ENCODE measurements at places on chromosomes 7 and 10.
A peak's percentile ranks its signal among the peaks of the same experiment; 100 is the strongest.

- no peak for DNase-seq
These were observed 4.2 kb upstream of the ACSL5 start for GRCh38 chr10:112369495-112370423.

DNA sequence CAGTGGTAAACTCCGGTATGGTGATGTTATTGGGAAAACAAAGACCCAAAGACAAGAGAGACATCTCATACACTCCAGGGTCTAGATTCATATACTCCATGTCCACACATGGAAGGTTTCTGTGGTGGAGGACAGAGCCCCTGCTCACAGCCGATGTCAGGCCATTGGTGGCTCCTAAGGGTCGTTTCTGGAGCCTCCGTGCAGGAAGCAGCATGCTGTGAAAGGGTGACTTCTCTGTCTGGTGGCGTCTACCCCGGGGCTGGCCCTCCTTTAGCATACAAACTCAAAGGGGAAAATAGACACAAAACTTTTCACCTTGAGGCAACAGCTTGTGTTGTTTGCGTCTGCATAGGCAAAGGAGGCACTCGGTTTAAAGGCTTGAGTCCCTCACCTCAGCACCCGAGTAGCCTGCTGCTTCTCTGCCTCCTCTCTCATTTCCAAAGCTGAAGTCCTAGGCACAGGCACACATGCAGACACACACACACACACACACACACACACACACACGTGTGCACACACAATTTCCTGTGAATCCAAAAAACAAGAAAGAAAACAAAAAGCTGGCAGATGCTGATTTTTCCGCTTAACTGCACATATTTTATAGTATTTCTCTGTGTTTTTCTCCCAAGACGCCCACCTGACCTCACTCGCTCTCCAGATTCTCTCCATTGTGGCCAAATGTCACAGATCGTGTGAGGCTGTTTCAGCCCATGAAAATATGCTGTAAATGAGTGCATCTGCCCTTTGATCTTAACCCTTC lies 601.4 kb upstream of the MGMT start:
- no peak for DNase-seq

DNA sequence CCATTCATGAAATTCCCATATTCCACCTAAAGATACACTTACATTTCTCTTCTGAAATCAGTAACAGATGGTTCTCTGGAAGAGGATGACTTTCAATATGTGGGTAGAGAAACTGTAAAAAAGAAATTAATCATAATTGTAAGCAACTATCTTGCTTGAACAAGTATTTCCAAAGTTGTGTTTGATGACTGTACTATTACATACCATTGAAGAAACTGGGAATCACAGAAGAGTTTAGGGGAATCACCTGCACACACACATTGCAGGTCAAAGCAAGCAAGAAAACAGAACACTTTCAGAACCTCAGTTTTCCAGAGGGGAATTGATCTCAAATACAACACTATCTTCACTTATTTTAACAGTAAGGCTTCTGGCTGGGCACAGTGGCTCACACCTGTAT lies 33.6 kb downstream of the GSAP start:
- DNase-seq: no peak

- DNase-seq: no peak
These were observed 65.1 kb upstream of the NEBL start for GRCh38 chr10:20962165-20962564.

GRCh38 chr7:3980300-3980643 lies 679.2 kb downstream of the SDK1 start:
- DNase-seq: no peak

- DNase-seq: peak; percentile 84
These were observed 1.7 kb upstream of the SPACDR start for GRCh38 chr7:100465702-100466311.

DNA sequence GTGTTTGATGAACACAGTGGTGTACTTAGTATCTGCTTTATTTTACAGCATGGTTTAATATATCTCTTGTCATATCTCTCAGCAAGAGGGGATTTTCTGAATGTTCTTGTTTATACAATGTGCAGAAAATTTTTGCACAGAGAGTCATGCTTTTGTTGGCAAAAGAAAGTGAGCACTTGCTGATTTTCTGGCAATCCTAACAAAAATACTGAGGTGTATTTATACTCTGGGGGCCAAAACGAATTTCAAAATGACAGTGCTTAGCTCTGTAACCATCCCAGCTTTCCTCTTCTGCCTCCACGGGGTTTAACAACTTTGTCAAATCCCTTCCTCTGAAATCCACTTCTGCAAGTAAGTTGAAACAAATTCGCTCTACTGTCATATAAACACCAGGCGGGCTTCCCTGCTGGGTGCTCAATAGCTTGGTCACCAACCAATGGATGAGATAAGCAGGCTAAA lies 169.2 kb downstream of the NOC3L start:
- no peak for DNase-seq

GRCh38 chr7:50282813-50283605 lies 21.5 kb upstream of the IKZF1 start:
- DNase-seq: no peak

DNA sequence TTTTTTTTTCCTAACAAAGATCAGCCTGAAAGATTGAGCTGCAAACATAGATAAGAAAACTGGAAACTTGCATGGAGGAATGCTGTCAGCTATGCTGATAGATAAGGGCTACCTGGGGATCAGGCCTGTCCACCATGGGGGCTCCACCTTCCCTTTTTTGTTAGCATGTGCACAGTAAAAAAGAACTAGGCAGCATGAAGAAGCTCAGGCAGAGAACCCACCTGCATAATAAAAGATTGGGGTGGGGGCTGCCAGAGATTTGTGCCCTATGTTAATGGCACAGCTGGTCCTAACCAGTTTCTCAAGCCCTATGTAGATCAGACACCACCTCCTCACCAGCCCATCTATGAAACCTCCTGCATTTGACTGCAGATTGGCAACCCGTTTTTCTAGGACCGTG lies 45.4 kb upstream of the CACNB2 start:
- no peak for DNase-seq

- no peak for DNase-seq
These were observed 91.6 kb downstream of the COBL start for GRCh38 chr7:51224811-51225595.

- DNase-seq: no peak
These were observed 515.4 kb upstream of the FZD8 start for GRCh38 chr10:36157486-36157885.

DNA sequence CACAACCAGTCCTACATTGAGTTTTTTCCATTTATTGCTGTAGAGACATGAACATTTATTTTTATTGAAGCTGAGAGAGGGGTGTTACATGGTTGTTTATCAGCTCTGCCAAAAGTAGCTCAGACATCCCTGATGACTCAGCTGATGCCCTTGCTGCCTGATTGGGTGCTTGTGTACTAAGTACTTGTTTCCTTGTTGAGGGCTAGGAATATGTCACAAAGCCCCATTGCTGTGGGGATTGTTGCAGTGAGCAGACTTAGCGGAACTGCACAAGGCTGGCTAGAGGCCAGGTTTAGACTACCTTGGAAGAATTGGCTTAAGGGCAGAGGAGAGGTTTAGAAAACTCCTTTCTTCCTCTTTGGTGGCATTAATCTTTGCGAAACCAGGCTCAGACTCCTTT lies 110.6 kb downstream of the AUTS2 start:
- DNase-seq: peak; percentile 75

GRCh38 chr7:23721456-23721855 lies 11.4 kb downstream of the STK31 start:
- no peak for DNase-seq

DNA sequence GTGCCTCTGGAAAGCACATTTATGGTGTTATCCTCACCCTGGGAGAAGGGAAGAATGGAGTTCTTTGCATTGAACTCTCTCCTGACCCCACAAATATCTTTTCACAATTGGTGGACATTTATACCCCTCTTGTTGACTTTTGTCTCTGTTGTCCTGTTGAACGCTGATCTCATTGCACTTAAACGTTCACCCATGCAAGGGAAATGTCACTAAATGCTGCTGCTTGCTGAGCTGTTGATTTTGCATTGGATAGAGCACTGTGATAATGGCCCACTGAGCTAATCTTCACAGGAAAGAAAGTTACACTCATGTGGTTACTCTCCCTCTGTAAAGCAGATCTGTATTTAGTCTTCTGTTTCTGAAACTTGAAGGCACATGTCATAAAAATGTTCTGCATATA lies 133.4 kb downstream of the FZD1 start:
- no peak for DNase-seq

DNA sequence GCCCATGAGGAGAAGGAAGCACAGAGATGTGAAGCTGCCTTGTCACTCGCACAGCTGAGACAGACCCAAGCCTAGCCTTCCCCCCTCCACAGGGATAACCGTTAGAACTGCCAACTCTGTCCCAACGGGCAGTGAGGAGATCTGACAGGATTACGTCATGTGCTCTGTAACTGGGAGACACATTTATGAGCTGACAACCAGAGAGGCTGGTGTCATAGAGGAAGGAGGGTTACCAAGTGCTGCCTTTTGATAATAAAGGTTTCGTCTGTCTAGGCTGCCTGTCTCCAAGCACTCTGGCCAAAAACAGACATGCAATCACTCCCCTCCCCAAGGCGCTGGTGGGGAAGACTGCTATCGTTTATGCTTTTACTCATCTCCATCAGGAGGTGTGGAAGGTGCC lies 165.9 kb downstream of the PLXNA4 start:
- DNase-seq: peak; percentile 55

GRCh38 chr7:102866535-102867215 lies 46.1 kb upstream of the LRRC17 start:
- DNase-seq: no peak

DNA sequence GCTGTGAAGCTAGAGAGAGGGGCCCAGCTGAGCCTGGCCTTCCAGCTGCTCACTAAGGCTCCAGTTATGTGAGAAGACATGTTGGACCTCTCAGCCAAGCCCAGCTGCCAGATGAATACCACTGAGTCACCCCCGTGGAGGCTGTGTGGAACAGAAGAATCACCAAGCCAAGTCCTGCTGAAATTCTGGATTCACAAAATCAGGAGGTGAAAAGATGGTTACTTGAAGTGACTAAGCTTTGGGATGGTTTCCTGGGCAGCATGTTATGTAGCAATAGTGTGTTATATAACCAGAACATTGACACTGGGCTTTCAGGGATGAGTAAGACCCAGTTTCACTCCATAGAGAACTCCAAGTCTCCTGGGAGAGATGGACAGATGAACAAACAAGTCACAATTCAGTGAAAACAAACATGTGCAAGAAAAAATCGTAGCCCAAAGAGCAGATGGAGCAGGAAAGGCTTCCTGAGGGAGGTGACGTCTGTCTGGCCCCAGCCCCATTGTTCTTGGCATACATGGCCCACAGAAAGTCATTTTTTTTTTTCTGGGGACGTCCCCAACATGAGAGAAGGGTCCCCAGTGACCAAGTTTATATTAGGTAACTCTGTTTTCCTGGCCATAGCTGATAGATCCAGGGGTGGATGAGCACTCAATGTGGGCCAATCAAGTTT lies 64.1 kb upstream of the PDZD8 start:
- no peak for DNase-seq

DNA sequence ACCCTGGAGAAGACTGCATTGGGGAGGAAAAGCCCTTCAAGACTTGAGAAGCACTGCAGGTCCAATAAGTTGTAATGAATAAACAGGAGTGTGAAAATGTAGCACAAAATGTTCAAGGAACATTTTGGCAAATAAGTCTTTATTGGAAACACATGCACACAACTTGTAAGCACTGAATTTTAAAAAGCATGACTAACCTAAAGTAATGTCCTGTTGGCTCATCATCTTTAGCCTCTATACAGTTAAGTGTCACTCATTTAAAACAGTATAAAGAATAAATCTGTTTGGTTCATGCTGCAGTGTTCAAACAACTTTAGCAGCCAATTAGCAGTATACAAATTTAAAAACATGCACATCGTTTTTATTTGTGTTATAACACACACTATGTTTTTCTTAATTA lies 108.6 kb downstream of the CDK6 start:
- DNase-seq: no peak

- DNase-seq: no peak
These were observed 20.3 kb downstream of the AASS start for GRCh38 chr7:122123746-122124145.

DNA sequence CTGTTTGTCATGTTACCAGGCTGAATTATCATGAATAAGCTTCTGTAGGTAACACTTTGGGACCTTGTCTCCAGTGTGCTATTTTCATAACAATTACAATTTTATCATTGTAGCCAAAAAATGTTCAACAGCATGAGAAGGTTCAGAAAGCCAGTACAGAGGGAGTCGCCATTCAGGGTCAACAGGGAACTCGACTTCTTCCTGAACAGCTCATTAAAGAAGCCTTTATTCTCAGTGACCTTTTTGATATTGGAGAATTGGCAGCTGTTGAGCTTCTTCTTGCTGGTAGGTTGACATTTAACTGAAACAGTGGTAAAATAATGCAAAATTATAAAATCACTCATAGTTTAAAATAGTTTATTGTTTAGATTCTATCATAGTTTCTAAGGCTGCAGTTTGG lies 15.8 kb downstream of the NUP205 start:
- DNase-seq: no peak

GRCh38 chr7:41188163-41189130 lies 514.4 kb downstream of the INHBA start:
- no peak for DNase-seq

DNA sequence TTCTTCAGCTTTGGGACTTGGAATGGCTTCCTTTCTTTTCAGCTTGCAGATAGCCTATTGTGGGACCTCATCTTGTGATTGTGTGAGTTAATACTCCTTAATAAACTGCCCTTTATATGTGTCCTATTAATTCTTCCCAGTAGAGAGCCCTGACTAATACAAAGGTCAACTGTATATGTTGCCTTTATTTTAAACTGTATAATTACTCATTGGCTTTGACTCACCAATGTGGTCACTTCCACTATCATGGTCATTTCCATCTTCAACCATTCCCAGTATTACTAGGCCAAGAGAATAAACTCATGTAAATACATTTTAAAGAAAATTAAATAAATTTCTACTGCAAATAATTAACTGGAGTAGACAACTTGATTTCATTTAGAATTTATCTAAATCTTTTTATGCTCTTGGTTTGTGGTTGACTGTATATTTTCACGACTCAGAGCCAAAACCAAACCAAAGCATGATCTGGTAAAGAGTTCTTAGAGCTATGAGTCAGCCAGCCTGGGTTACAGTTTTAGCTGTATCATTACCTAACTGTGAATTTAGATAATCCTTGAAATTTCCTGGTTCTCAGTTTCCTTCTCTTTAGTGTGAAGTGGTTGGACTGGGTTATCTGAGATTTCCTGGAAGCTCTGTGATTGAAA lies 188.4 kb downstream of the PPP1R3A start:
- DNase-seq: no peak

GRCh38 chr10:14858338-14858960 lies 20.2 kb upstream of the SUV39H2 start:
- DNase-seq: no peak

DNA sequence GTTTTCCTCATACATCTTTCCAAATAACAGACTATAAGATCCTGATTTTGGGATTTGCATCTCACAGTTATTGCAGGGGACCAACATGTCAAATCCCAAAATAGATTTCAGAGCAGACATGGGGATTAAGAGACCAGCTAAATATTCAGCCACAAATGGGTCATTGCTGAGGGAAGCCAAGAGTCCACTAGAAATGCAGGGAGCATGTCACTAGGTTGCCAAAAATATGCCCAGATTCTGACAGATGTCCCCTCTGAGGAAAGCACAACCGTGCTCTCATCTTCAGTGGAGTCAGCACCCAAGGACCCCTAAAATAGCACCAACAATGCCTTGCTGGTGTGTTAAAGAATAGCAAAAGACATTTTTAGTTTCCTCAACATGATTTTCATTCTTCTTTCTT lies 56.2 kb upstream of the AGK start:
- no peak for DNase-seq

Measured in hematopoietic multipotent progenitor cell treated with erythropoietin and hydrocortisone succinate and interleukin-3 and kit ligand, for 6 days (in vitro differentiated cells).